ENCODE measurements at places on chromosomes 12 and 14.

DNA sequence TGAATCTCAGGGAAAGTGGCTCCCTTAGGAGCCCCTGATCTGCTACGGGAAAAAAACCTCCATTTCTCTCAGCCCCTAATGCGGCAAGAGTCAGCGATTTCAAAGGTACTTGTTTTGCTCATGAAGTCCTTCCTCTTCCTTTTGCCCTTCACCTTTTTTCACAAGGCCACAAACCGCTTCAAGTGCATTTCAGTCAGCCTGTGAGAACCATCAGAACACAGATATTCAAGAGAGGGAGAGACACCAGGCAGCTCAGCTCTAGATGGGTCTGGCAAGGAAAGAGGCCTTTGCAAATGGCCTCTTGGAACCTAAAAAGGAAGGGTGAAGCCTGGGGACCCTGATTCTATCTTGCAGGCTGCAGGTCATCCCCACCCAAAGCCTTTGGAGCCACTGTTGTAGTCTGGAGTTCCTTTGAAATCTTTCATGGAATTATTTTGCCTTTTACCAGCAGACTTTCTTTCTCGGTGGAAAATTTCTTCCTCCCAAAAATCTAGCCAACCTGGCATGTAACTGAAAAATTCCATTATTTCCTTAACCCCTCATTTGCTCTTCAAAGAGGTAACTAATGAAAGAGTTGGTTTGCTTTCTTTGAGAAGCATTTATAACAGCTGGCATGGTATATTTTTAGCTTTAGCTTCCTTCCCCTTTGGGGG is 145.0 kb downstream of the SAMD4A start:
- no peak for DNase-seq

DNA sequence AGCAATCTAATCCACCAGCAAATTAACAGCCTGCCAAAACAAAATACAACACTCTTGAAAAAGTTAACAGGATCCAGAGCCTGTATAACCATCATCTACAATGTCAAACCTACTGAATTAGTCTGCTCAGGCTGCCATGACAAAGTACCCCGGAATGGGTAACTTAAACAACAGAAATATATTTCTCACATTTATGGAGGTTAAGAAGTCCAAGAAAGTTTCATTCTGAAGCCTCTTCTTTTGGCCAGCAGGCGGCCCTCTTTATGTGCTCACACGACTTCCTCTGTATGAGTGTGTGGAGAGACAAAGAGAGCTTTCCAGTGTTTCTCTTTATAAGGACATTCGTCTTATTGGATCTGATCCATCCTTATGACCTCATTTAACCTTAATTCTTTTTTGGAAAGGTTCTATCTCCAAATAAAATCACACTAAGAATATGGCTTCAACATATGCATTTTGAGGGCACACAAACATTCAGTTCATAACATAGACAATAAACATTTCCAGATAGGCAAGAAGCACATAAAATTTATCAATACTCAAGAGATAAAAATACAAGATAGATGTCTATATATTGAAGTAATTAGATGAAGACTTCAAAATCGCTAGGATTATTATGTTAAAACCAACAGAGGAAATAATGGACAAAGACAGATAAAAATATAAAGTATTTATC is 5.9 kb upstream of the RERG start:
- DNase-seq = peak; percentile 66

DNA sequence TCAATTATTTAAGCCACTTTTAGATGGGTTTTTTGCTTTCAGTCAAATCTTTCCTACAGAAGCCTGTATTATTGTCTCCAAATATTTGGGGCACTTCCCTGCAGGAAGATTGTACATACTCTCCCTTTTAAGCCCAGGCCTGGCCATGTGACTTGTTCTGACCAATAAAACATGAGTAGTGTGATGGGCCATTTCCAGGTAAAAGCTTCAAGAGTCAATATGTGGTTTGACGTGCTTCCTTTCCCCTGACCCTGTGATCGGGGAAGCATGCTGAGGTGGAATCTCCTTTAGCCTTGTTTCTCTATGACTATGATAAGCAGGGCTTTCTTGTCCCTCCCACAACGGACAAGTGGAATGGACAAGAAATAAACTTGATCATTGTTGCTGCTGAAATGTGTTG is 14.2 kb upstream of the NIN start:
- no peak for DNase-seq

DNA sequence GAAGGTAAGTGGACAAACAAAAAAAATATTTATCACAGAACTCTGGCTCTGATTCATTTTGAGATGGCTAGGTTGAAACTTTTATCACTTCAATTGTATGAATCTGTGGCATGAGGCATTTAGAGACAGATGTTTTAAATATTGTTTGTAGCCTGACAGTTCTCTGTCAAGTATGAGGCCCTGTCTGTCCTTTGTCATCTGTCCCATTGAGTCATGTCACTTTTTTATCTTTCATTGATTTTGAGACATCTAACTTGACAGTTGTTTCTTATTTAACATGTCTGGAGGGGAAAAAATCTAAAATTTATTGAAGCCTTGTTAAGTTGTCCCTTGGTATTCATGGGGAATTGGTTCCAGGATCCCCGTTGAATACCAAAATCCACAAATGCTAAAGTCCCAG is 829.5 kb downstream of the FSCB start:
- DNase-seq = no peak

GRCh38 chr12:52600941-52601481 is at the start of gene KRT72:
KRT72 (minus strand) TSS chr12:52601463; CDS start chr12:52601452, 11 bp downstream.
- no peak for DNase-seq

- DNase-seq = no peak
These were observed 39.9 kb upstream of the TMCC3 start for GRCh38 chr12:94690198-94690771.

DNA sequence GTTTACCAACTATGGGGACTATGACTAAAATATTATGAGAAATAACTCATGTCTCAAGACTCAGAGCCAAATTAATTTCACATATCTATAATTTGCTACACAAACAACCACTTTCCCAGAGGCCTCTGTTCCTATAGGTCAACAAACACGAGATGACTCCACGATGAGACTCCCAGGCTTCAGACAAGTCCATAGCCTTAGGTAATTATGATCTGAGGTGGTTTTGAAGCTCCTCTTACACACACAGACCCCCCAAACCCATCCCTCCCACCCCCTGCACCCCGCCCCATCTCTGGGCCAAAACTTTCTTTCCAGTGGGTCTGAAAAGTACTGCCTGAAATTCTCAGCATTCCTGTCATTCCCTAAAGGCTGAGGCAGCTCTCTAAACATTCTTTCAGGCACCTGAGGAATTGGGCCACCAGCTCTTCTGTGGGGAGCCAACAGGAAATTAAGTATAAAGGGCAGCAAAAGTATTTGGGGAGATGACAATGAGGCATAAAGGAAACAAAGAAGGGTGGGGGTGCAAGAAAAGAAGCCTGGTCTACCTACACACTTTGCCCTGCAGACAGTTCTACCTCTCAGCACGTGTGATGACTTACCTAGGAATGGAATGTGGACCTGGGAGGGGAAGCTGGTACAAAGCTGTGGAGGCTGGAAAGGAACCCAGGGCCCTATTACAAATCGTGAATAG is 143.6 kb downstream of the PAWR start:
- DNase-seq = no peak

DNA sequence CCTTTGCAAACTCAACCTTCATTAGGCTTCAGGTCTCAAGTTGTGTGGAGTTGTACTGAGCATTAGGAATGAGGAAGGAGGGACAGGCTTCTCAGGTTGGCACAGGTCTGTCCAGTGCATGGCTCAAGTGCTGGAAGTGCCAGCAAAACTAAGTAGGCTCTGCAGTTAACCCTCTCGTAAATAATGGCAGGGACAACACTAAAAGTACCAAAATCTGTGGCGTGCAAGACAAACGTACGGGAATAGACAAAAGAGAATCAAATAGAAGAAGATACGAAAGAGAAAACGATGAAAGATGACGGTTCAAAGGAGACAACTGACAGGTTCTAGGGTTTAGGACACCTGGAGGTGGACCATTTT is 612 bp downstream of the TRAPPC6B start:
- no peak for DNase-seq

DNA sequence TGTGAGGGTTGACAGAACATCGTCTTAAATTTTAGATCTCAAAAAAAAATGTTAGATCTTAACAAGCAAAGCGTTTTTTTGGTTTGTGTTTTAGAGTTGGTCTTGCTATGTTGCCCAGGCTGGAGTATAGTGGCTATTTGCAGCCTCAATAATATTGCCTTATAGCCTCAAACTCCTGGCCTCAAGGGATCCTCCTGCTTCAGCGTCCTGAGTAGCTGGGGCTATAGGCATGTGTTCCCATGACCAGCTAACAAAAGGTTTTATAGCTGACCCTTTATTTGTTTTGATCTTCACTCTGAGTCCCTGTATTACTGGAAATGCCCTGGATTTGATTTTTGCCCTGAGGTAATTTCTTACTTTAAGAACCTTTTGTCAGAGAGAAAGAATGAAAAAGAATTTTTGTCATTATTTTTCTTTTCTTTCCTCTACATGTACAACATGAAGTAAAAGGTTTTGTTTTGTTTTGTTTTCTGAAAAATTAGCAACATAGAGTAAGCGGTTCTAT is 5.2 kb downstream of the INHBC start:
- DNase-seq = no peak

DNA sequence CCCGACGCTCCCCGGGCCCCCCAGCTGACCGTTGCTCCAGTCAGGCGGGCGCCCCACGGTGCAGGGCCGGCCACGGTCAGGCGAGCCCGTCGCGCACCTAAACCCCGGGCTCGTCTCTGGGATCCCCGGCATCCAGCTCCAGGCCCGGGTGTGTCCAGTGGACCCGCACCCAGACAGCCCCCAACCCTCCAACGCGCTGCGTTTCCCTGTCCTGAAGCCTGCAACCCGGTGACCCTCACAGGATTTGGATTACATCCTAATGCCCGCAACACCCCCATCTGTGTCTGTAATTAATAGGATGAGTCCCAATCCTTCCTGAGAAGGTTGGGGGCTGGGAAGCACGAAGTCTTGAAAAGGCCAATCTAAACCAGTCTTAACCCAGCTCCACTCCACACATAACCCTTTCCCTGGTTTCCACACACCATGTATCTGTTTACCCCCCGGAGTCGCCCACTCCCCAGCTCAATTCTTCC is 10.4 kb downstream of the CPNE6 start:
- no peak for DNase-seq

GRCh38 chr12:90036637-90037036 is 328.0 kb upstream of the ATP2B1 start:
- no peak for DNase-seq

DNA sequence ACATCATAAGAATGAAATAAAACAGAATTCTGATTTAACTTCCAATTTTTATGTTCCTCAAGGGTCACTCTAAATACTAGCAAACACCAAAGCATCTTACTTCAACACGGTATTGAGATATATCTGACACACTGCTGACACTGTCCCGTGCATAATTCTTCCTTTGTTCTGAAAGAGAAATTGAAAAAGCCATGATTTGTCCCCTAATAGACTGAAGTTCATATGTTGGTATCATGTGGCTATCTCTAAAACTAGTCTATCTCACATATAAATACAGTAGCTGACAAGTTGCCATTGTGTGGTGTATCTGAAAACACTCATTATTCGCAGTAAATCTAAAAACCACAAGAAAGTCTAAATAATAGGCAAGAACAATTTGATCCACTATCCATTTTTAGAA is 118.4 kb downstream of the EPS8 start:
- no peak for DNase-seq

- peak; percentile 98 for DNase-seq
These were observed at the start of gene TARBP2 for GRCh38 chr12:53500776-53501614. TARBP2 (plus strand) TSS chr12:53501283; CDS start chr12:53501409, 126 bp downstream.

- DNase-seq = peak; percentile 17
These were observed 2.3 kb downstream of the KIF26A start for GRCh38 chr14:104140463-104141331.

DNA sequence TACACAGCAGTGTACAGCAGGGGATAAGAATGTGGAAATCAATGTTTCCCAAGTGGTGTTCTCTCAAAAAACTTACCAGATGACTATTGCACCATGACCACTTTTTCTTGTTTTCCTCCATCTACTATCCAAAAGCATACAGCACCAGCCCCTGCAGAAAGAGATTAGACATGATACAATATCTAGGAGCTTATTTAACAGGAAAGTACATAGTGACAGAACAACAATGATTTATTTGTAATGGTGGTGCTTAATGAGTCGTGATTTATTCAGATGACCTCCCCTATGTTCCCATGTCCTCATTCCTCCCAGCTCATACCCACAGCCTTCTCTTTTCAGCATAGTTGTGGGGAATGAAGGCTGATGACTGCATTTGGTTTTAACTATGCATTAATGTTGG is 413.6 kb downstream of the BTG1 start:
- no peak for DNase-seq

DNA sequence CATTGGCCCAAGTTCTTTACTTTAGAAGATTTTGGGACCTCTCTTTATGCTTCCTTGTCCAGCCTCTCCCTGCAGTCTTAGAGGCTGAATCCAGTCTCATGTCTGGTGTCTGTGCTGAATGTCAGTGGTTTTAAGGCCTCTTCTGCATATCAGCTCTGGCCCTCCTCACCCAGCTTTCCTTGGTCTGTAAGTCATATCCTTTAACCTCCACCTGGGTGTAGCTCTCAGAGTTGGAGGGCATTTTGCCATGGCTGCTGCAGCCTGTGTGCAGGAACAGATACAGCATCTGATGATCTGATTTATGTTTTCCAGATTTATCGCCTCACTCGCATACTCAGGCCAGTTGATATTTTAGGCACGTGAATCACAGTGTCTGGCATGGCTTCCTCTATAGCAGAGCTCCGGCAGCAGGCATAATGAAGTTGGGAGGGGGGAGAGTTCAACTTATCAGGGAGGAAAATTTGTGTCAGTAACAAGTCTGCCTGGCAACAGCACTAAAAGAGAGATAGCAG is 335.0 kb downstream of the PCNX1 start:
- DNase-seq = no peak

GRCh38 chr14:58747181-58747580 is 109.4 kb downstream of the DACT1 start:
- no peak for DNase-seq

DNA sequence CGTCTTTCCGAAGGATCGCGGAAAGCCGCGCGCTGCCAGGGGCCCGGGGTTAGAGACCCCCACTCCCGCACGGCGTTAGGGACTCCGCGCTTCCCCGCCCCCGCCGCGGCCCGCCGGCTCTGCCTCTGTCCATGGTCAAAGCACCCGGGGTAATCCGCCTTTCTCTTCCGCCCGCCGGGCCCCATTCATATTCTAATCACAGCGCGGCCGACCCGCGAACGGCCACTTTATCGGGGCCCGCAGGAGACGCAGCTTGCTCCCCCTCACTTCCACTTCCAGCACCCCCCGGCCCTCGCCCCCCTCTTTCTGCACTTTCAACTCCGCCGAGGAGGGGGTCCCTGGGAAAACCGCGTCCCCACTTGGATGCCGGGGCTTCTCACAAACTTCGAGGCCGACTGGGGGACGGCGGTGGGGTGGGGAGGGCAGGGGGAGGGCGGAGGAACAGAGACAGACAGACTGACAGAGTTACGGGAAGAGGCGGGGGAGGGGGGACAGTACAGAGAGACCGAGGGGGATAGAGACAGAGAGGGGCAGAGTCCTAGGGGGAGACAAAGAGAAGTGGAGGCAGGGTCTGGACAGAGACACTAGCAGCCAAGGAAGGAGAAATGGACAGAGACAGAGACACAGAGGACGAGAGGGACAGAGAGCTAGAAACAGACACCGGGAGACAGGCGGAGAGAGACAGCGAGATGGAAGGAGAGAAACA is 1.1 kb upstream of the RFX4 start:
- DNase-seq = no peak

Measured in posterior cingulate gyrus (tissue), 11 donors.